ENCODE measurements at places on chromosomes 2 and 18.

- DNase-seq = no peak
Observed at GRCh38 chr2:39512941-39513340, 75.9 kb upstream of the MAP4K3 start.

GRCh38 chr2:105487142-105488069 lies 88.6 kb upstream of the FHL2 start:
- no peak for DNase-seq

- DNase-seq = no peak
Observed at GRCh38 chr2:188664951-188665595, 309.1 kb upstream of the COL3A1 start.

DNA sequence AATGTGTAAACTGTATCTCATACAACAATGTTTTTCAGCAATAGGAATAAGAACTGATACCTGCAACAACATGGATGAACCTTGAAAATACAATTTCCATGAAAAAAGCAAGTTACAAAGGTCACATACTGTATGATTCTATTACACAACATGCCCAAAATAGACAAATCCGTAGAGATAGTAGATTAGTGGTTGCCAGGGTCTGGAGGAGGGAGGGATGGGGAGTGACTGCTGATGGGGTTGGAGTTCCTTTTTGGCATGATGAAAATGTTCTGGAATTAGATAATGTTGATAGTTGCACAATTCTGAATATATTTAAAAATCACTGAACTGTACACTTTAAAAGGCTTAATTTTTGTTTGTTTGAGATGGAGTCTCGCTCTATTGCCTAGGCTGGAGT lies 33.8 kb downstream of the UBXN4 start:
- no peak for DNase-seq

DNA sequence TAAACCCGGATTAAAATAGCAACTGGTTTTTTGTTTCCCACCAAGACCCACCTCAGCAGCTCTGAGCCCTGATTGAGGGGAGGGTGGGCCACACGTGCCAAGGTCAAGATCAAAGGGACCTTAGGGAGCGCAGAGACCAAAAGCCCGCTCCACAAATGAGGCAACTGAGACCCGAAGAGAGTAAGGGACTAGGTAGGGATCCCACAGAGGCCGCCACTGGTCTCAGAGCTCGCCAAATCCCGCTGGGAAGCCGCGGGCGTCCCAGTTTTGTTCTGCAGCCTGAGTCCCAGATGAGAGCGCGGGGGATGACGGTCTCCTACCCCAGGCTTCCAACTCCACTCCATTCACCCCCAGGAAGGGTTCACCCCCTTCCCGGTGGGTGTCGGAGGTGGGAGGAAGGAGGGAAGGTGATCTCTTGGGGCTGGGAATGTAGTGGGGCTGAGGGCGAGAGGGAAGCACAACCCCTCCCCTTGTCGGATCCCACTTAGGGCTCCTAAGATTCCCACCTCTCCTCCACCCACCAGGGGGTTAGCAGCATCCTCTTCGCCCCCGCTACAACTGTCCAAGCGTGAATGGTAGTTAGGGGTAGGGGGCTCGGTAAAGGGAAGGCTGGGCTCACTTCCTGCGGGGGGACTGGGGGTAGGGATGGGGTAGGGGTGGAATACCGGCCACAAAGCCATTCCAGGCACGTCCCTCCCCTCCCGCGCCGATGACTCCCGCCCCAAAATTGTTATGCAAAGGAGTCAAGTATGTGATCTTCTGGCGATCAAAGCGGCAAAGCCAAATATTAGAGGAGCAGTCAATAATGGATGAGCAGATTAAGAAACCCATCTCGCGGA lies 7.3 kb upstream of the EN1 start:
- DNase-seq = no peak

DNA sequence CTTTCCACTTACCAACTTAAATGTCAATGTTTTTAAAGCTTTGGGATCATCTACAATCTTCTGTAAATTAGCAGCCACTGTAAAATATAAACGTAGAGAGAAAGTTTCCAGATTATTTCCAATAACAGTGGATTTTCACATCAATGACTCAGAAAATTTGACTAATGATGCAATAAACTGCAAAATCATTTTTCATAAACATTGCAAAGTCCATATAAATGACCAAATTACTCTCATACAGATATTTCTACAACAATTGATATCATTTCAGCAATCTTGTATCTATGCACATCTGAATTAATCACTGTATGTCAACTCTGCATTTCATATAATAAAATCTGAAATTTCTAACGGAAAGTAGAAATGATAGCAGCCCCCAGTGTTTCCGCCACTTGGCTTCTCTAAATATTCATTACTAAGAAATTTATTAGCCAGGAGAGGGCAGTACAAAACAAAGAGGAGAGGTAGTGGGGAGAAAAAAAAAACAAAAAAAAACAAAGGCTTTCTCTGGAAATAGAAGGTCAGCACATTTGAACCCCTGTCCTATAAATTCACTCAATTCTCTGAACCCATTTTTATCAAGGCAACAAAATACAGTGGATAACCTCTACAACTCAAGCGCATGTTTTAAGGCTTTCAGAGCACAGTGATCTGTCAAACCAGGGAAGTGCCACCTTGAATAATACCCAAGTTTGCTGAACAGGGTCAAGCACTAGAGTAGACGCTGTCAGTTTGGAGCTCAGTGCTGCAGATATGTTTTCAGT lies 282.6 kb downstream of the STK39 start:
- no peak for DNase-seq

DNA sequence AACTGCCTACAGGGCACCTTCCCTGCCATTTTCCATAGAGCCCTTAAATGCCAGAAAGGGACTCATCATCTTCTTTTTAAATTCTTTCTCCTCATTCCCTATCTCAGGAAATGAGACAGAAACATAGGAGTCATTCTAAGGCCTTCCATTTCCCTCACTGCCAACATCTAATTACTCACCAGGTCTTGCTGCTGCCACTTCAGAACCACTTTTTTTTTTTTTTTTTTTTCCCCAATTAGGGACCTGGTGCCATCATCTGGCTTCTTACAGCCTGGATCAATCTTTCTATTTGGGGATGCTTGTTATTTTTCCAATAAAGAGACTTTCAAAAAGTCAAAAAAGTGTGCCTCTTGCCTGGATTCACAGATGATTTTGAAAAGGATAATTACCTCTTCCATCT lies 373.4 kb downstream of the LPIN1 start:
- DNase-seq = no peak

- no peak for DNase-seq
Observed at GRCh38 chr2:165905854-165906253, 47.7 kb downstream of the TTC21B start.

DNA sequence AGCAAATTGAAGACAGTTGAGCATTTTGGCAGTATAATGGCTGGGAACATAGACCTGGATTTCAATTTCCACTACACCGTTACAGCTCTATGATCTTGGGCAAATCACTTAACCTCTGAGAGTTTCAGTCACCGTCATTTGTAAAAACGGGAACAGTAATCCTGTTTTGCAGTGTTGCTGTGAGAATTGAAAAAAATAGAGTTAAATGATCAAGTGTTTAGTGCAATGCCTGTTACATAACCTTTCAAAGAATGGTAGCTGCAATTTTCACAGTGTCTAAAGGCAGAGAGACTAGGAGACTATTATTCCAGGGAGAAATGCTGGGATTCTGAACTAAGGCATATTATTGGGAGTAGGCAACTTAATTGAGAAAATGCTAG lies 2.0 kb downstream of the AGPS start:
- no peak for DNase-seq

DNA sequence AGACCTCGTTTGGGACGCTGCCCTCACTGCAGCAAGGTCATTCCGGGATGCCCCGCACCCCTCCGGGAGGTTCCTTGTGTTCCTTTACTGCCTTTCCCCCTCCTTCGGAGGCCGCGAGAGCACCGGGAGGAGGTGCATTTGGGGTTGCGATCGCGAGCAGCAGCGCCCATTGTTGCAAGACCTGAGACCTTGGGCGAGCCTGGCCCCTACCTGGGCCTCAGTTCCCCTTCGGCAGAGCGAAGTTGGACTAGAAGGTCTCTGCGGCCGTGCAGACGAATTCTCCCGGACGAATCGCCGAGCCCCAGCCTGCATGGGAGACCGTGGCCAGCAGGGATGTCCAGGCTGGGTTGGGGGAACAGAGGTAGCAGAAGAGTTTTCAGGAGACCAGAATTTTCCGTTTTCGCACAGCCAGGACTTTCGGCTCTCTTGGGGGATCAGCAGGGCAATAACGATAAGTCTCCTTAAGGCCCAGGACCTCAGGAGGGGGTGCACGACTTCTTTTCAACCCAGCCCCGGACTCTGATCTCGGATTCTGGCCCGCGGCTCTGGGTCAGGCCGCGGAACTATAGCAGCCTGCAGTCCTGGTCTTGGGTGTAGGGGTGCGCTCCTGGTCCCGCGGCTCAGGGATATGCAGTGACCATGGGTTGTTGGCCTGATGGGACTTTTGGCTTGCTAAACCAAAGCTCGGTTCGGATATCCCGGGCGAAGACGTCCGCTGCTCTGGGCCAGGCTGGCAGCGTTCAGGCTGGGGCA lies 2.8 kb downstream of the GDF7 start:
- no peak for DNase-seq

DNA sequence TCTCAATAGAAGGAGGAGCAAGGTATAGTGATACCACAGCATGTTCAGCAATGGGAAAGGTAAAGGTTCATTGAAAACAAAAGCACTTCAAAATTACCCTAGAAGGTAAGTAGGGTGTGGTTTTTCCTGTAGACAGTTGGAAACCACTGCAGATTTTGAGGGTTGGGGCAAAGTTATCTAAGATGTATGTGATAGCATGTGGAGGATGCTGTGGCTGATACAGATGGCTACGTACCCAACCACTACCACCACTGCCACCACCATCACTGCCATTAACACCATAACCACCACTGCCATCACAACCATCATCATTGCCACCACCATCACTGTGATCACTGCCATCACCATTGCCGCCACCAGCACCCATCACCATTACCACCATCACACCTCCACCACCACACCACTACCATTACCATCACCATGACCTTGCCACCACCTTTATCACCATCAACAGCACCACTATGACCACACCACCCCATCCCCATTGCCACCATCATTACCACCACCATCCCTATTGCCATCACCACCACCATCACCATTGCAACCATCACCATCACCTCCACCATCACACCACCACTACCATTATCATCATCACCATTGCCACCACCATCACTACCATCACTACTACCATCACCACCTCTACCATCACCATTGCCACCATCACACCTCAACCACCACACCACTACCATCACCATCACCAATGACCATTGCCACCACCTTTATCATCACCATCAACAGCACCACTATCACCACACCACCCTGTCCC lies 3.7 kb downstream of the TMSB10 start:
- DNase-seq = no peak

- no peak for DNase-seq
Observed at GRCh38 chr2:132430895-132431294, 14.3 kb downstream of the GPR39 start.

DNA sequence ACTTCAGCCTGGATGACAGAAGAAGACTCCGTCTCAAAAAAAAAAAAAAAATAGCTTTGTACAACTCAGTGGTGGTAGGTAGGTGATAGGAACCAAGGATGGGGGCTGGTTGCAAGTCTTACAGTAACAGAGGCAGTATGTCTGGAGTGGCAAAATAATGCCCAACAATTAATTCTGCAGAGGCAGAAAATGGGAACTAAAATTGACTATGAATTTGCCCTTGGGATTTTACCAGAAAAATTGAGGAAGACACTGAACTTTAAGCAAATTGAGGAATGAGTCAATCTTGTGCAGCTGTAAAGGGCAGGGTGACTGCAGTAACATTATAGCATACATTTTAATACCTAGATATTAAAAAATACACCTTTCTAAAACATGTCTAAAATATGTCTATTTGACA lies 292.1 kb upstream of the FBXO11 start:
- no peak for DNase-seq
